Stimulated activated CD4-positive, alpha-beta T cell treated with anti-CD3 and anti-CD28 coated beads, Interleukin-4, amount 100 ng/mL, for 4 hours (primary cell): ENCODE measurements at places on chromosomes 6 and 20.

GRCh38 chr6:109966299-109966698 lies 11.8 kb upstream of the GPR6 start:
- DNase-seq = no peak

DNA sequence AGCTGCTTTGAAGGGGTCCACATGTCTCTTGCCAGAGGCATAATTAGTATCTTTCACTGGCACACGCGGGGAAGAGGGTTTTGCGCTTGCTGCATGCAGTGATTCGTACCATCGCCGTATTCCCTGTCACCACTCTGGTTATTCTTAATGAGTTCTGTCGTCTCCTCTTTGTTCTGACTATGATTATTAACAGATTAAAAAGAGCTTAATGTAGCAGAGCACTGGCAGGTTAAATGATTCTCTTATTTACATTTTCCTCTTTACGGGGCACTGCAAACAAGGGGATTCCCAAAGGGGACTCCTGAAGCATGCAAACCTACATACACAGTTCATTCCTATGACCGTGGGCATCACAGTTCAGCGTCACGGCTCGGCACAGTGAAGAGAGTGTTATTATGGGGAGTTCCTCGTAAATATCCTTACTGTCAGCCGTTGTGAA lies 204.8 kb downstream of the DTNBP1 start:
- DNase-seq = no peak

- DNase-seq = no peak
These were observed 16.3 kb downstream of the ACSS2 start for GRCh38 chr20:34892671-34893070.

- no peak for DNase-seq
These were observed 52.6 kb upstream of the SMIM29 start for GRCh38 chr6:34301408-34301807.

- DNase-seq = no peak
These were observed 13.1 kb downstream of the SRPK1 start for GRCh38 chr6:35907750-35908149.
